ENCODE measurements at places on chromosomes 3 and 15. TPM values are rescaled to one million over a fixed set of nuclear protein-coding genes. Genes with fewer than 3 reads are reported as not detected.
A peak's percentile ranks its signal among the peaks of the same experiment; 100 is the strongest.

GRCh38 chr15:45157974-45158373 lies 28.2 kb downstream of the DUOX1 start:
- DNase-seq: peak; percentile 94

- DNase-seq: no peak
Measured at GRCh38 chr3:102189541-102189940, 245.3 kb upstream of the ZPLD1 start.

GRCh38 chr15:96504371-96504770 lies 173.9 kb downstream of the NR2F2 start:
- DNase-seq: no peak

Gene P2RY14
- 0.41 TPM for total RNA-seq

DNA sequence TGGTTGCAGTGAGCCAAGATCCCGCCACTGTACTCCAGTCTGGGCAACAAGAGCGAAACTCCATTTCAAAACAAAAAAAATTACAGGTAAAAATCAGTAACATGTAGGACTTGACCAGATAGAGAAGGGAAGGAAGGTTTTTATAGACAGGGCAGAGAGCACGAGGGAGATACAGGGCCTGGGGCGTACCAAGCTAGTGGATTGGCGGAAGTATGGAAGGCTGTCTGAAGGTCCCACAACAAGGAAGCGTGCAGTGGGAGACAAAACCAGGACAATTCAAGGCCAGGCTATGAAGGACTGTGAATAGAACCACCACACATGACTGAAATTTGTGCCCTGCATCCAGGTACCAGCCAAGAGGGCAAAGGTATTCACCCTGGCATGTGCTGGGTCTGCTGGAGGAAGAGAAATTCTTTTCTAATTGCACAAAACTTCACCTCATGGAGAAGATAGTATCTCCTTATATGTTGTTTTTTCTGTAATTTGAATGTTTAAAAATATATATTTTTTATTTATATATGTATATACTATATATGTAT lies 33.0 kb upstream of the BCL2A1 start:
- DNase-seq: no peak

Gene CD276
- 87.3 TPM for total RNA-seq

DNA sequence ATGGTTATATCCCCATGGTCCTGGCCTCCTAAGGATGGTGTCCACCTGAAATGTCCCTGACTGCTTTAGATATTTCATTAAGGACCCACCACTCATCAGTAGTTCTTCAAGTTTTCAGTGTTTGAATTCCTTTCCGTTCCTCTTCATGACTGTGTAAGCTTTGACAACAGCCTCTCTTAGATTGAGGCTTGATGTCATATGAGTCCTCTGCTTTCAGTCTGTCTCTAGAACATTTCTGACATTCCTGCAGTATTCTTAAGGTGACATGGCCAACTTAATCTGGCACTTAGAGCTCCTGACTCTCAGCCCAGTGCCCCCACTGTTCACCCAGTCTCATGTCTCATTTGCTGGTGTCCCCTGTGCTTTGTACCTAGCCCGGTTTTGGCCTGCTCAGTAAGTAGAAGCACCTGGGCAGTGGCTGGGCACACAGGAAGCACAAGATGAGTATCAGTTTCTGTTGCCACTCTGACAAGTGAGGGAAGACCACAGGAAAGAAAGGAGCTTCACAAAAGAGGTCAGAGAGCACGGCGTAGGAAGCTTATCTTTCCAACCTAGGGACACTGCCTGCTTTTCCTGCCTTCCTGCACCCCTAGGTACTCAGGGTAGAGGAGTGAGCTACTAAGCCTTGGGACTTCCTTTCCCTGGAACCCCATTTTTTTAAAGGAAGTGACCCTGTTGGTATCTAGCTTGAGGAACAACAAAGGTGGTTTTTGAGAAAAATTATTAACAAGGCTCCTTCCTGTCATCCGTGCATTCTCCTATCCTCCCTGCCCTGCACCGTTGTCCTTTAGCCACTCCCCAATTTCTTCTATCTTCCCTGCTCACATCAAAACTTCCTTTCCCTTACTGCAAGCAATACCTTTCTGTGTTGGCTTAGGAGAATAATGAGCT lies 103.1 kb downstream of the KLHL25 start:
- no peak for DNase-seq

Gene RASGRP1
- total RNA-seq: 0.09 TPM

DNA sequence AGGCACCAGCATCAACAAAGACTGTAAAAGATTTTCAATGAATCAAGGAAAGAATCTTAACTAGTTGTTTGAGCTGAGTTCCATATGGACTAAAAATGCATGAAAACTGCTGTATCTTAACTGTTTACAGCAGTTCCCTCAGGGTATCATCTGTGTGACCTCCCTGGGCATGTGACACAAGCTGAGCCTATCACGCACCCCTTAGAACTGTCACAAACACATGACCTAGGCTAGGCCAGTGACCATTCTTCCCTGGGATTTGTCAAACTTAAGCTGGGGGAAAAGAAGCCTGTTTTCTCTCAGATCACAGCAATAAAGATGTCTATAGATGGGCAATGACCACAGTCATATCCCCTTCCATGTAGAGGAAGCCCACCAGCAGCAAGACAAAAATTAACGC lies 35.7 kb downstream of the IGF2BP2 start:
- no peak for DNase-seq

GRCh38 chr3:180340395-180340794 lies 261.6 kb upstream of the TTC14 start:
- DNase-seq: no peak

DNA sequence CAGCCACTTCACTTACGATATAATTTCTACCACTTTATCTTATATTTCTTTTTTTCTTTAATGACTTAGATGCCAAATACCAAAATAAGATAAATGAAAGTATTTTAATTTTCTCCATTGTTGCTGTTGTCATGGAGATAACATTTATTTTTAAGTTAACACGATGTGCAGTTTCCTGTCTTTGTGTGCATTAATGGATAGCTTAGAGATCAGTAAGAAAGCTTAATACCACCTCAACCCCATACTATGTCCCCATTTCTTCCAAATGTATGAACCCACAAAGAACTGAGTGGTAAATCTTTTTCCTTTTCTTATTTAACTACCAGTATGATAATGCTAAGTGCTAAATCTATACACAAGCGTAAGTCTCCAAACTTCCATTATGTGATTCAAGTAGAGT lies 17.1 kb downstream of the PCNP start:
- no peak for DNase-seq
